ENCODE measurements at places on chromosomes 7 and 10. TPM values are rescaled to one million over a fixed set of nuclear protein-coding genes. Genes with fewer than 3 reads are reported as not detected.

CTAGE4 gene
- total RNA-seq, result 1.2 TPM

LIPF gene
- not detected for total RNA-seq

FKBP6 gene
- total RNA-seq, result not detected

UTF1 gene
- total RNA-seq, result not detected

TMEM196 gene
- not detected for total RNA-seq

CSTF2T gene
- 24.5 TPM for total RNA-seq

SYT15 gene
- 0.91 TPM for total RNA-seq

TMEM72 gene
- not detected for total RNA-seq

TSPAN33 gene
- total RNA-seq, result 7.5 TPM

CALHM3 gene
- total RNA-seq, result not detected

- peaks cover 6% of the 10 kb centered on the region for H3K4me1 ChIP-seq
- DNase-seq, result no peak
- no peak overlapping the region for H3K27ac ChIP-seq
- H3K27me3 ChIP-seq, result no peaks in the 10 kb centered on the region
Observed at GRCh38 chr7:154978017-154978416, 24.9 kb downstream of the PAXIP1 start.

- H3K36me3 ChIP-seq, result no peaks in the 10 kb centered on the region
- peaks cover 7% of the 10 kb centered on the region for H3K4me1 ChIP-seq
- no peak overlapping the region for H3K27ac ChIP-seq
- H3K4me3 ChIP-seq, result no peak overlapping the region
Observed at GRCh38 chr10:266974-267425, 131.7 kb downstream of the ZMYND11 start.

GRCh38 chr10:123241391-123242141, 87.4 kb downstream of the BUB3 start:
- H3K4me1 ChIP-seq, result peaks cover 23% of the 10 kb centered on the region
- H3K27ac ChIP-seq, result peak overlapping the region; percentile 90
- no peak overlapping the region for H3K4me3 ChIP-seq
- no peaks in the 10 kb centered on the region for H3K27me3 ChIP-seq
- DNase-seq, result peak; percentile 48

DNA sequence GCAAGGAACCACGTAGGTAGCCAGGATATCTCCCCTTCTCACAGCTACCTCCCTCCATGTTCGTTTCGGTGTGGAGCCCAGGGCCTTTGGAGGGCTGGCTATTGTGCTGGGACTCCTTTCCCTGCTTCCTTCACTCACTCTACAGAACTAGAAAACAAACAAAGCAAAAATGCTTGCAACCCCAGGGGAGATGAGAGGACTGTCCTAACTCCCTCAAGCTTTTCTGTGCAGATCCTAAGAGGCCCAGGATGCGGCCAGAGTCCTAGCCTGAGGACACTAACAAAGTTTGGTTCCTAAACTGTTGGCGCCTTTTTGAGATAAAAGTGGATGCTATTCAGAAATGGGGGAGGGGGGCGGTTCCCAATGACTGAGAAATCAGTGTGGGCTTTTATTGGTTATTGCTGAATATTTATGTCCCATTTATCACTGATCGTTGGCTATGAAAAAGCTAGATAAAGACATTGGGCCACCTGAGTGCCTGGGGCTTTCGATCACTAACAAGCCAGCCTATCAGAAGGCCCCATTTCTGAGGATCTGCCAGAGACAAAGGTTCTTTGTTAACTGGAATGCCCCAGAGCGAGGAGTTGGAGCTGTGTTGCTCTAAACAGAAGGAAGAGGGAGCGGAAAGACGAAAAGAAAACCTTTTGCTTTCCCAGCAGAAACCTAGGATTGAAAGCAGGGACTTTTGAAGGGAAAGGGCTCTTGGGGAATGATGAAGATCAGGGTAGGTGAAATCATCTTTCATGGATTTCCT, 95.2 kb upstream of the EGR2 start:
- H3K36me3 ChIP-seq, result no peaks in the 10 kb centered on the region
- no peak overlapping the region for H3K4me3 ChIP-seq
- H3K4me1 ChIP-seq, result peaks cover 2% of the 10 kb centered on the region
- DNase-seq, result no peak

DNA sequence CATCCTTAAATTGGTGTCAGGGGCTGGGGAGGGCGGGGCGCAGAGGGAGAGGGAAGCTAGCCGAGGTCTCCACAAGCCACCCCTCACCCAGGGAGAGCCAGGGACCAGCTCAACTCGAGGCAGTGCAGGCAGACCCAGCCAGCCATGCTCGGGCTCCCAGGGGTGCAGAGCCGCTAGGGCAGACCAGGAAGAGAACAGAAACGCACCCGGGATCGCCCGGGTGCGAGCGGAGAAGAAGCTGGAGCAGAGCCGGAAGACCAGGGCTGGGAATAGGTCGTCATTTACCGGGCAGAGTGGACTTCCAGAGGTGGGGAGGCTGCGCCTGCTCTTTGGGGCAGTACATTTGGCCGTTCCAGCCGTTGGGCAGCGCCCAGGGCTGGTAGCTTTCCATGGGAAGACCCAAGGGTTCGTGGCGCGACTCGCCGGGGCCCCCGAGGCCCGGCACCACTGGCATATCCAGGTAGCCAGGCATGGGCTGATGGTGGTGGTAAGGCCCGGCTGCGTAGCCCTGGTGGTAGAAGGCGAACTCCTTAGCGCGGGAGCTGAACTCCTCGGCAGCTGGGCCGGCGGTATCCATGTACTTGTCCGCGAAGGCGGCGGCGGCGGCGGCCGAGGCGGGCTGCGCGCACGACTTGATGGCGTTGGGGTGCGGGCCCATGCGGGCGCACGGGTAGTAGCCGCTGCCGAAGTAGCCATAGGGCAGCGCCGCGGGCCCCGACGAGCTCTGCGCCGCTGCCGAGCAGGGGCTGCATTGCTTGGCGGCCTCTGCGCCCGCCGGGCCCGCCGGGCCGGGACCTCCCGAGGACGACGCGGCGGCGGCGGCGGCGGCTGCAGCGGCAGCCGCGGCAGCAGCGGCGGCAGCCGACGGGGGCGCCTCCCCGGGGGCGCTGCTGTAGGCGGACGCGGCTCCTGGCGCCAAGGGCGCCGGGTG, 755 bp downstream of the HOXA13 start:
- peaks cover 72% of the 10 kb centered on the region for H3K27me3 ChIP-seq
- no peak for DNase-seq
- H3K27ac ChIP-seq, result no peak overlapping the region
- H3K4me1 ChIP-seq, result peaks cover 17% of the 10 kb centered on the region

DNA sequence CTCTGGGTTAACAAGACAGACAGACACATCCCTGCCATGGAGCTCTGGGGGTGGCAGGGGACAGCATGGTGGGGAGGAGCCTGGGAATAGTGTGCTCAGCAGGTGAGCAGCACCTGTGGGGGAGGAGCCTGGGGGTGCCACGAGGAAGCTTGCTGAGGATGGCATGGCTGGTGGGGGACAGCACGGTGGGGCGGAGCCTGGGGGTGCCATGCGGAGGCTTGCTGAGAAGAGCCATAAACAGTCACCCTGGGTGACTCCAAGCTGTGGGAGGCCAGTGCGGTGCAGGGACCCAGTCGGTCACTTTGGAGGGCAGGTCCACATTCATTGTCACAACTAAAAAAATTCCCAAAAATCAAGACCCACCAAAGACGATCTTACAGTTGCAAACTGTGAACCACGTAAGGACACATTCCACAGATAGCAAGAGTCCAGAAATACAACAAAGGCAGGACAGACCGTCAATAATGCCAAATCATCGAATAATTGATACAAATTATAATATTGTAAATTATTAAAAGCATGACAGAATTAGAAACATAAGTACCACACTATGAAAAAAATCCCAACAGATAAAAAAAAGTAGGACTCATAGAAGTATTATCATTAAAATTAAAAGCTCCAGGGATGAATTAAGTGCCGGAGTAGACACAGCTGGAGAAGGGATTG, 24.4 kb downstream of the NKX6-2 start:
- no peak overlapping the region for H3K27ac ChIP-seq
- no peak overlapping the region for H3K4me3 ChIP-seq
- H3K36me3 ChIP-seq, result peaks cover 7% of the 10 kb centered on the region
- no peak for DNase-seq
- no peaks in the 10 kb centered on the region for H3K27me3 ChIP-seq
- peaks cover 13% of the 10 kb centered on the region for H3K4me1 ChIP-seq

DNA sequence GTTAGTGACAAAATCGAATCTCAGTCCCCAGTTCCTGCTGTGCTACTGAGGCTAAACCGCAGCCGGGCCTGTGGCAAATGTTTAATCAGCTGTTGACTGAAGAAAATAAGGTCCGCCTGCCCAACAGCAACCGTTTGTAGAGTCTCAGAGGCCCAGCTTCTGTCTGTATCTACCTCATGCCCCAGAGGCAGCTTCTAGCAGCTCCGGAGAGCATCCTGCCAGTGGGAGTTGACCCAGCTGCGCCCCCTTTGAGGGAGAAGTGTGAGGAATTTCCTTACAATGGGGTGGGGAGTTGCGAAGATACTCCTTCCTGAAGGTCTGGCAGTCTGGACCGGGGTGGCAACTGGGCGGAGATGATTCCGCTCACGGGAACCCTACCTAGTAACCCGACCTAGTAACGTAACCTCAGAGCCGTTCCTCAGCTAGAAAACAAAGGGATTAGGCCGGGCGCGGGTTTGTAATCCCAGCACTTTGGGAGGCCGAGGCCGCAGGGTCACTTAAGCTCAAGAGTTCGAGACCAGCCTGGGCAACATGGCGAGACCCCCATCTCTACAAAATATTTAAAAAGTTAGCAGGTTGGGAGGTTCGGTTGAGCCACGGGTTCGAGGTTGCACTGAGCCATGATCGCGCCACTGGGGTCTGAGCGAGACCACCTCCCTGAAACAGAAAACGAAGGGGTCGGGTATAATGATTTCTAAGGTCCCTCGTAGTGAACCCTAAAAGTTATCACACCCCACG, 846 bp upstream of the ZNF775 start:
- peaks cover 10% of the 10 kb centered on the region for H3K36me3 ChIP-seq
- DNase-seq, result peak; percentile 62
- H3K4me3 ChIP-seq, result peak overlapping the region; percentile 70
- no peaks in the 10 kb centered on the region for H3K27me3 ChIP-seq
- peaks cover 58% of the 10 kb centered on the region for H3K4me1 ChIP-seq

DNA sequence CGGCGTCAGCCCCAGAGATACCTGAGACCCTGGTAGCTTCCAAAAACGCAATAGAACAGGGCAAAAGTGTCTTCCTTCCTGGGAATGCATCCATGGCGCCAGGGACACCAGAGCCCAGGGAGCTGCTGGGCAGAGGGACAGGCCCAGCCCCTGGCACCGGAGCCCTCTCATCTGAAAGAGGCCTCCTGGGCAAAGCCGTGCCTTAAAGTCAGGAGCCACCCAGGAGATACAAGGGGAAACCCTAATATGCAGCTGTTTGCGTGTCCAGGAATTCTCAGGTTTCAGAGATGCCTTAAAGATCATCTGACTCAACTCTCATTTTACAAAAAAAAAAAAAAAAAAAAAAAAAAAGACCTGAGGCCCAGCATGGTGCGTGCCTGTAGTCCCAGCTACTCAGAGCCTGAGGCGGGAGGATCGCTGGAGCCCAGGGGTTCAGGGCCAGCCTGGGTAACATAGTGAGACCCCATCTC, 28.0 kb downstream of the NUDT1 start:
- H3K4me3 ChIP-seq, result no peak overlapping the region
- H3K36me3 ChIP-seq, result peaks cover 8% of the 10 kb centered on the region
- DNase-seq, result no peak

DNA sequence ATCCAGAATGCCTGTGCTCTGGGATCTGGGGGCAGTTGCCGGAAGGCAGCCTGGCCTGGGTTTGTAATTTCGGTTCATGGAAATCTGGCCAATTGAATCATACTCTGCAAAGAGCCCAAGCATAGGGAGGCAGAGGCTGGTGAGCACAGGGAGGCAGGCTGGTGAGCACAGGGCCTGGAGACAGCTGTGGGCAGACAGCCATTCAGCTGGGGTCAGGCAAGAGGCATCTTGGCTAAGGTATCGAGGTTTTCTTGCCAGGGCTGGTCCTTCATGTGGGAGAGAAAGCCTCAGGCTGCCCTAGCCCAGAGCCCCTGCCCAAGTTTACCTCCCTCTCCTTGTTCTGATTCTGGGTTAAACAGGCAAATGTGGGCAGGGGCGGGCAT, 63.7 kb upstream of the BAIAP2L1 start:
- H3K27ac ChIP-seq, result no peak overlapping the region
- DNase-seq, result no peak
- peaks cover 5% of the 10 kb centered on the region for H3K27me3 ChIP-seq
- no peaks in the 10 kb centered on the region for H3K4me1 ChIP-seq
- H3K4me3 ChIP-seq, result no peak overlapping the region

DNA sequence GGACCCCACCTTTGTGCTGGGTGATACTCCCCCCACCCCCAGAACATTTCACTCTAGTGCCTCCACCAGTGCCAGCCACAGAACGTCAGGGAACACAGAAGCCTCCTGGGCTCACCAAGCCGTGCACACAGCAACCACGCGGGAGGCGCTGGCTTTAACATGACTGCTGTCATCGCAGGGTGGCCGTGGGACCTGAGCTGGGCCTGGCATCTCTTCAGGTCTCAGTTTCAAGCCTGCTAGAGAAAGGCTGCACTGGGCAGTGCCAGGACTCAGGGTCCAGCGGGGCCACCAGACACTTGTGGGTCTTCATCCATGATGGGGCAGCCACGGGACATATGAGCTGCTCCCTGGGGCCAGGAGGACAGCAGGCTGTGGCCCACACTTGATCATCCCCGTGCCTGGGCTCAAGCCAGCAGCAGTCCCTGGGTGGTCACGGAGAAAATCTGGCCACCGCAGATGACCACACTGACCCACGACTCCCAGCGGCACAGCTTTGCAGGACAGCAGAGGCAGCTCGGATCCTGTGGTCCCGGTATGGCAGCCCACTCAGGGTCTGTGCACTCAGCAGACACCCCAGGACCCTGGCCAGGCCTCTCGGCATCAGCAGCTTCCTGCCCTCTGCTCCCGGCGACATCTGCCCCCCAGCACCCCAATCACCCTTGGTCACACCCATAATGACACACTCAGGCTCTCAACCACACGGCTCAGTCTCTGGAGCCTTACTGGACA, 44.2 kb downstream of the CAMK2B start:
- no peak overlapping the region for H3K27ac ChIP-seq
- DNase-seq, result peak; percentile 2
- no peaks in the 10 kb centered on the region for H3K36me3 ChIP-seq
- H3K4me1 ChIP-seq, result no peaks in the 10 kb centered on the region
- H3K27me3 ChIP-seq, result no peaks in the 10 kb centered on the region
- H3K4me3 ChIP-seq, result no peak overlapping the region

GRCh38 chr7:146150153-146150552, 33.6 kb downstream of the CNTNAP2 start:
- H3K27ac ChIP-seq, result no peak overlapping the region
- no peak overlapping the region for H3K4me3 ChIP-seq
- H3K4me1 ChIP-seq, result no peaks in the 10 kb centered on the region
- H3K36me3 ChIP-seq, result no peaks in the 10 kb centered on the region

All from activated CD4-positive, alpha-beta T cell treated with anti-CD3 and anti-CD28 coated beads for 36 hours (primary cell).